Daoy (cell line): ENCODE measurements at places on chromosomes 7 and 10.

DNA sequence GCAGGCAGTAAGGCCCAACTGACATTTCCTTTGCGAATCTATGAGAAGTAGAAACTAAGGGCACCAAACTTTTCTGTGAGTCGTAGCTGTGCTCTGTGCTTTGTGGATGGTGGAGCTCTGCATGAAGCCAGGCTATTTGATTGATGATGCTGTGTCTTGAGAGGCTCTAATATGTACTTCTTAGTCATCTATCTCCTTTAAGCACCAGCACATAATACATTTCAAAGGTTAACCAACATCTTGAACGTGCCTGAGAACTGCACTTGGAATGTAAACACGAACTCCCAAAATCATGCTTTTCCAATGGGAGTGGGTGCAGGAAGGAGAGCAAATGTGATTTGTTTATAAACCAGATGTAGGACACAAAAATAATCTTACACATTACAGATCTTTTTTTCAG, 411.6 kb downstream of the PARD3 start:
- no peak for DNase-seq

- peak; percentile 78 for DNase-seq
Observed at GRCh38 chr7:12257582-12257981, 46.5 kb downstream of the TMEM106B start.

DNA sequence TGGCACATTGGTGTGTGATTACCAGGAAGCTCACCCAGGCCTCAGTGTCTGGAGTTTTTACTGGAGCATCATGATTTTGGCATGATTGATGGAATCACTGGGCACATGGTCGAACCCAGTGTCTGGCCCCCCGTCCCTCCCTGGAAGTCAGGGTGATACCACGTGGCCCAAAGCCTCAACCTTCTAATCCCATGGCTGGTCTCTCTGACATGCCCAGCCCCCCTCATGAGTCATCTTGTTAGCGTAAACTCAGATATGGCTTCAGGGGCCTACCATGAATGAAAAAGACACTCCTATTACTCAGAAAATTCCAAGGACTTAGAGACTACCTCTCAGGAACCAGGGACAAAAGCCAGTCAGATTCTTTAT, 109.3 kb downstream of the GRK5 start:
- peak; percentile 81 for DNase-seq

DNA sequence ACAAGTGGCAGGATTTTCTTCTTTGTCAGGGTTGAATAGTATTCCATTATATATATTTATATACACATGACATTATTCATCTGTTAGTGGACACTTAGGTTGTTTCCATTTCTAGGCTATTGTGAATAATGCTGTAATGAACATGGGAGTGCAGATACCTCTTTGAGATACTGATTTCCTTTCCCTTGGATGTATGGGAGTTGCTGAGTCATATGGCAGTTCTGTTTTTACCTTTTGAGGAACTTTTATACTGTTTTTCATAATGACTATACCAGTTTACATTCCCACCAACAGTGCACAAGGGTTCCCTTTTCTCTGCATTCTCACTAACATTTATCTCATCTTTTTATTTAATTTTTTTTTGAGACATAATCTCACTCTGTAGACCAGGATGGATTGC, 1.8 kb upstream of the CLCN1 start:
- DNase-seq, result no peak

DNA sequence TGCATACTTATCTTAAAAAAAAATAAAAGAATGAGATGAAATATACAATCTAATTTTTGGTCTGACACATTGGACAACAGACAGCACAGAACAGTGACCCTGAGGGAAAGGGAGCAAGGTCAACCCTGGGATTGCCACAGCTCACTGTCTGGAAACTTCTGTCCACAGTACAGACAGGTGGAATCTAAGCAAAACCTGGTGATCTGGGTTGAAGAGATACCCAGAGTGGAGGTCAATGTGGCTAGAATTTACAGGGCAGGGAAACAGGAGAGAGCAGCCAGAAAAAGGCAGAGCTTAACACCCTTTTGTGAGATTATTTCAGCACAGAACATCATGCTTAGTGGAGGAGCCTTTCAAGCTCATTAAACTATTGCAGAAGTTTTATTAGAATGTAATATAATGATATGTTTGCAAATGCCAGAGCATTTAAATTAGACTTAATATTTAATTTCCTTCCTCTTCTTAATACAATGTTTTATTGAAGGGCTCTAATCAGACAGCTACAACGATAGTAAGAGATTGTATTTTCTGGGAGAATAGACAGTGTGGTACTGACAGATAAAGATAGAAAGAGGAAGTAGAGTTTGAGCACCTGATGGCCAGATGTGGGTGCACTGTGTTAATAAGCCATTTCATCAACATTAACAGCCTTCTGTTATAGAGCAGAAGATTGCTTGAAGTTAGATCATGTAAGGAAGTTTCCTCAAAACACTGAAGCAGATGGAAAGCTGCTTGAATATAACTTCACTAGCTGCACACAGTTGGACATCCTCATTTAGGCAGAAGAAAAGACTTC, 309.4 kb downstream of the HGF start:
- DNase-seq, result no peak

- DNase-seq, result peak; percentile 79
Observed at GRCh38 chr7:135714534-135715009, 13.4 kb downstream of the SLC13A4 start.

GRCh38 chr10:21021843-21022594, 124.9 kb upstream of the NEBL start:
- DNase-seq, result peak; percentile 6

DNA sequence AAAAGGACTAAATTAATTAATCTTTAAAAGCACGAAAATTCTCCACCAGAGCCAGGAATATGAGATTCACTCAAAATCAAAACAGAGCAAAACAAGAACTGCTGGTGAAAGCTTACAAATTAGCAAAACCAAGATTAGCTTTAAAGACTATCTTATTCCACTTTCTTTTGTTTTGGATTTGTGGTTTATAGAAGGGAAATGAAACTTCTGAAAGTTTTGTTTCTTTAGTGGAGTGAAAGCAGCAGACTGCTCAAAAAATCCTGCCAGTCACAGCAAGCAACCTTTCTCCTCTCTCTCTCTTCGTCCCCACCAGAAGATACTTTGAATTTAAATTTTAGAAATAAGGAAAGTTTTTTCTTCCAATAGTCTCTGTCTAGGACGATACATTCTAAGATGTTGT, 7.8 kb downstream of the ACTA2 start:
- DNase-seq, result no peak

DNA sequence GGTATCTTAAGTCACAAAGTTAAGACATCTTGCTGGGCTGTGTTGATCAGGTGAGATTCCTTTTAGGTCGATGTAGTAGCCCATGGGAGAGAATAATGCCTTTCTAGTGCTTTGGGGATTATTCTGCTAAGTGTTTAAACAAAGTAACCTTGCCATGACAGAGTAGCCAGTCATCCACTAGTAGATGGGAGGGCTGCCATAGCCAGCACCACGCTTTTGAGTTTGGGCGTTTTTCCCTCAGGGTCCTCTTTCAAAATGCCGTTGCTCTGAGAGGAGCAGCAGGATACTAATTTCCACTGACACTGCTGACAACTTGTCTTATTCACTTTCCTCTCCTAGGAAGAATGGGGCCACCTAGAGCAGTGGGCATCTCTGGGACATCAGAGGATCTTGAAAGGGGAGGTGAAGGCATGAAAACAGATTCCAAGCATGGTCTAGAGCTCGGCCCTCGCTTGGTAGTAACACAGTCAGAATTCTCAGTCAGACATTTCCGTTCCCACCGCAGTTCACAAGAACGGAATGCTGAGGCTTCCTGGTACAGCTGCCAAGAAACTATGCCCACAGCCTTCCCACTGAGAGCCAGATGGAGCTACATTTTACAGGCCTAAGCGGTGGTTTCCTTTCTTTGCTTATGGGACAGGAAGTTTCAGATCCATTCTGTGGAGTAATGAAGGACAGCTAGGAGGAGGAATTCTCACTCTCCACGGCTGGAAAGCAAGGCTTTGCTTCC, 15.3 kb upstream of the RSU1 start:
- peak; percentile 93 for DNase-seq

DNA sequence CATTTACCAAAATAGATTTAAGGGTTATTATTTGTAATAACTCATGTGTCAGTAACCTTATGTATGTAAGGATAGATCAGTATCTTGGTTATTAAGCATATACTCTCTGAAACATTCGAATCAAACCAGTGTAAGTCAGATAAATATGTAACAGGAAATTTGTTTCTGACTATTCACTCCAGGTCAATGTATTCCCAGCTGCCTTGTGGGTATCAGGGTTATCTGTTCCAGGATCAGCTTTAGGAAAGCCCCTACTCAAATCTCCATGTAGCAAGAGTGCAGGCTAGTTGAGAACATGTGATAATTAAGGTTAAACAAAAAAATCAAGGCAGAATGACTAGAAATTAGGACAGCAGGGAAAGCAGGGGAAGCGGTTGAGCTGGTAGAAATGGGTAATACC, 201.7 kb downstream of the AUTS2 start:
- no peak for DNase-seq

DNA sequence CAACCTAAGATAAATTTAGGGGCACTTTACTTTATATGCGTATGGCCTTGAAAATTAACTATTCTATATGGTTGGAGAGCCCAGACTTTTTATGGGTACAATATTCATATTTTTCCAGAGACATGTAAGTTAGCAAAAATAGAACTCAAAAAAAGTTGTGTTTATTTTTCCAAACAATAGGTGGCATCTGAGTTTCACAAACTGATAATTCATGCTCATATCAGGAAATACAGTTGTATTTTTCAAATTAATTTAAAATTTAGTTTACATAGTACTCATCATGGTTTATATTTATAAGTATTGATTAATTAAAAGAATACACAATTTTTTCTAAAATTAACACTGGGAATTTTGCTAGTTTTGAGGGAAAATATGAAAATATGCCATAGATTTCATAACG, 34.6 kb downstream of the ANKRD7 start:
- no peak for DNase-seq

DNA sequence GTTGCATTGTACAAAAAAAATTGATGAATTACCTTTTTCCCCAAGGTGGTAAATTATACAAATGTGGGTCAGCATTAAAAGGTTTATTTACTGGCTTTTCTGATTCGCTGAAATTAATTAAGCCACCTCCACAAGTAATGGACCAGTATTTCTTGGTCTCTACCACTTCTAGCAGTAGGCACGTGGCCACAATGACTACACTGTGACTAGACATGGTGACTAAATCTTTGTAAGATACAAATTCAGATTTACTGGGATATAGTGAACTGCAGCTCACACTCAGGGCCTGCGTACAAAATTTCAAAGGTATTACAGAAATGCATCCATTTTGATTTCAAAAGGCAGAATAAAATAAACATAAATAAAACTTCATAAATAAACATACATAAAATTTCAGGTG, 10.9 kb downstream of the HPSE2 start:
- DNase-seq, result peak; percentile 13

GRCh38 chr7:74280985-74281384, 8.2 kb upstream of the CLIP2 start:
- DNase-seq, result no peak

GRCh38 chr10:45075826-45076380, 75.2 kb downstream of the ZNF22 start:
- no peak for DNase-seq

- no peak for DNase-seq
Observed at GRCh38 chr7:152144557-152145245, 119.2 kb downstream of the GALNT11 start.

GRCh38 chr10:43200538-43201390, 62.5 kb downstream of the CSGALNACT2 start:
- no peak for DNase-seq

DNA sequence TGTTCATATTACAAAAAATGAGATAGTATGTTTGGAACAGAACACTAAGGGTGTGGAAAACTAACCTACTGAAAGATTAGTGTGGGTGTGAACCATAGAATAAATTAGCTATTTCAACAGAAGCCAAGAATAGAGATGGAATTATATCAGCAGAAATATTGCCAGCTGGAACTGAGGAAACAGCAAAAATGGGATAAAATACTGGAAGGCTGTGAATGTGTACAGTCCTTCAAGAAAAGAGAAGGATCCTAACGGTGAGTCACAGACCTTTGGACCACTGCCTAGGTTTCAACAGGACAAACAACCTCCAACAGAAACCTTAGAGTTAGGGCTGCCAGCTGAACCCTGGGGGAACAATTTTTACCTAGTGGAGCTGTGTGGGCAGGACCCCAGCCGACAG, 395.0 kb downstream of the ZWINT start:
- DNase-seq, result no peak

- DNase-seq, result no peak
Observed at GRCh38 chr7:81294897-81295515, 376.2 kb upstream of the SEMA3C start.

DNA sequence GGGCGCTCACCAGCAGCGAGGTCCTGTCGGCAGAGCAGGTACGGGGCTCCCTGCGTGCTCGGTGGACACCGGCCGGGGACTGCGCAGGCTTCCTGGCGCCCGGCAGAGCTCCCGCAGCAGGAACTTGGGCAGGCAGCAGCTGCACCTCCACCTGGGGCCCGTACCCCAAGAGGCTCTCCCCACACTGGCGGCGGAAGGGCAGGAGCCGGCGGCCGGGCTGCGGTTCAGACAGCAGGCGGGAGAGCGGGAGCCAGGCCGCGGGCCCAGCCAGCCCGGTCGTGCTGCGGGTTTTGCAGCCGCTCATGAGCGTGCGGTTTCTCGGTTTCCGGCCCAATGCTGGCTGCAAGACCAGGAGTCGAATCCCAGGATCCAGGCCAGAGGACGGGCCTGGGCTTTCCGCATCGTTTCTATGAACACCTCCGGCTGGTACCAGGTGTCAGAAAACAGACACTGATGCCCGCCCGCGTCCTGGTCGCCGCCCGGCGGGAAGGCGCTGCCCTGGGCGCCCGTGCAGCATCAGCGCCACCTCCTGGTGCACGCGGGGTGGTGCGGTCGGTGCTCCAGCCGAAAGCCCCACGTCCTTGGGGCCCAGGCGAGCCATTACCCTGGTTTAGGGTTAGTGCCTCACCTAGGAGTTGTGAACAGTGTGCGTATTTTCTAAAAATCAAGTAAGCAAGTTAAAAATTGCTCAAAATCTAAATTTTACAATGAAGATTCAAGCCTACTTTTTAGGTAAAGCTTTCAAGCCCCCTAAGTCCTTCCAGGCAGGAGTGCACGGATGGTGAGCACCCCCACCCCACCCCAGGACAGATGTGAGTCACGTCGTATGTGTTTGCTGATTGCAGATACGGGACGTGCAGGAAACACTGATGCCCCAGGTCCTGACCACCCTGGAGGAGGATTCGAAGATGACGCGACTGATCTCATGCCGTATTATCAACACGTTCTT, 47.4 kb upstream of the PRKAR1B start:
- peak; percentile 77 for DNase-seq

DNA sequence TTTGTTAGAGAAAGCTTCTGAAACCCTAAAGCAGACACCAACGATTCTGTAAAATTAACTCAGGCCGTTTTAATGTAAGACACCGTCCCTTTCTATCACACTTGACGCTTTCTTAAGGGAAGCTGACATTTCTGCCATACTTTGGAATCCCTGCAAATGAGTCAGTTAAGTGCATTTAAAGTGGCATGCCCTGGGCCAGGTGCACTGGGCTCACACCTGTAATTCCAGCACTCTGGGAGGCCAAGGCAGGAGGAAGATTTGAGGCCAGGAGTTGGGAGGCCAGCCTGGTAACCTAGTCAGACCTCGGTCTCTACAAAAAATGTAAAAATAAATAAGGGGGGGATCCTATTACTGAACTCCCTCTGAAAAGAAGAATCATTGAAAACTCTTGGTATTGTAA, 4.4 kb downstream of the UBE2H start:
- DNase-seq, result no peak
